ENCODE measurements at places on chromosomes 16 and 17.

GRCh38 chr16:81942007-81942601, 69.2 kb downstream of the SDR42E1 start:
- DNase-seq: no peak

GRCh38 chr17:8056232-8056975, 17.5 kb downstream of the ALOX15B start:
- peak; percentile 54 for DNase-seq

DNA sequence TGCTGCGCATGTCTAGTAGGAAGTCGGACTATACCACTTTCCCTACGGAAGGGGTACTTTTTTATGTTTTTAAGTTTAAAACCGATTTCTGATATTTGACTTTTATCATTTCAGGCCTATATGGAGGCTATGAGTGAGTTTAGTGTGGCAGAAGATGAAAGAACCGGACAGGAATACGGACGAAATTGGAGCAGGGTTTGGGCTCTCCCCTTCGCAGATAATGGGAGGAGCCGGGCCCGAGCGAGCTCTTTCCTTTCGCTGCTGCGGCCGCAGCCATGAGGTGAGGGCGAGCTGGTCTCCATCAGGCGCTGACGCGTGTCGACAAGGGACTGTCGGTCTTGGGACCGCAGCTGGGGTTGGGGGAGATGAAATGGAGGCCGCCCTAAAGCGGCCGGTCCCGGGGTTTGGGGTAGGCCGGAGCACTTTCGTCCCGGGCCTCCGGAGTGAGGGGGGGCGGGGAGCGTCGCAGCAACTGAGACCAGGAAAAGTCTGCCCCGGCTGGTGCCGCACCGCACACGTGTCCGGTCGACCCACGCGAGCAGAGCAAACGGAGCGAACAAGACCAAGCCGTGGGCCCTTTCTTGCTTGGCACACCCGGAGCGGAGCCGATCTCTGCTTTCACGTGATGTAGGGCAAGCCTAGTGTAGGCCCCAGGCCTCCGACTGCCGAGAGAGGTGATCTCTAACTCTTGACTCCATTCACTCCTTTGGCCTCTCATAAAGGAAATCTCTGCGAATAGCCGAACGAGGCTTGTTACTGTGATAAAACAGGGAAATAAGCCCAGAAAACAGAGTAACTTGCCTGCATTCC, at the start of gene RPL19:
Gene RPL19 (plus strand): TSS at position 214 of the 810 bp plus-strand sequence. CDS start 62 bp downstream, at position 276.
- DNase-seq: peak; percentile 79

- no peak for DNase-seq
Observed at GRCh38 chr16:81483064-81483969, 38.7 kb downstream of the CMIP start.

DNA sequence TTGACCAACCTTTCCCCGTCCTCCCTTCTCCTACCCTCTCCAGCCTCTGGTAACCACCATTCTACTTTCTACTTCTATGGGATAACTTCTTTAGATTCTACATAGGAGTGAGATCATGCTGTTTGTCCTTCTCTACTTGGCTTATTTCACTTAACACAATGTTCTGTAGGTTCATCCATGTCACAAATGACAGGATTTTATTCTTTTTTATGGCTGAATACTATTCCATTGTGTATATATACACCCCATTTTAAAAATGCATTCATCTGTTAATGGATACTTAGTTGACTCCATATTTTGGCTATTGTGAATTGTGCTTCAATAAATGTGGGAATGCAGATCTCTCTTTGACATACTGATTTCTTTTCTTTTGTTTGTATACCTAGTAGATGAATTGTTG, 115.0 kb downstream of the RAB11FIP4 start:
- no peak for DNase-seq

GRCh38 chr16:87715658-87716057, 50.1 kb downstream of the KLHDC4 start:
- no peak for DNase-seq

- no peak for DNase-seq
Observed at GRCh38 chr16:26269673-26270072, 577.9 kb downstream of the HS3ST4 start.
